ENCODE measurements at places on chromosomes 7 and 10.

GRCh38 chr7:3748389-3748788 lies 447.3 kb downstream of the SDK1 start:
- DNase-seq, result no peak

DNA sequence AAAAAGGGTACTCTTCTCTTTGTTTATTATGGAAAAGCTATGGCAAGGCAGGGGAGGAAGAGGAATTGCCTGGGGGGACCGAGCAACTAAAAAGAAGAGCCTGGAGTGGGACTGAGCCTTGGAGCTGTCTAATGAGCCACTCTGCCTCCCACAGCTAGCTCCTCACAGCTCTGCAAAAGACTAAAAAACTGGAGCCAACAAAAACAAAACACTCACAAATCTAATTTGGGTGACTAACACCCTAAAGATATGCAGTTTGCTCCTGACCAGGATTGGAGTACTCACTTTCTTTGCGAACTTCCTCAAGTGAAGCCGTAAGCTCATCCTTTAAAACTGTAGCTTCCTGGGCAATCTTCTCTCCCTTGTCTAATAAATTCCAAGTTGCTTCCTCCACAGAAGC lies 89.4 kb downstream of the CTNNA3 start:
- peak; percentile 12 for DNase-seq

GRCh38 chr10:124364674-124365073 lies 54.0 kb downstream of the OAT start:
- DNase-seq, result no peak

GRCh38 chr10:97572214-97572989 lies at the start of gene ANKRD2:
Gene ANKRD2 (plus strand): TSS chr10:97572779. CDS start chr10:97572789, 10 bp downstream.
- peak; percentile 58 for DNase-seq

DNA sequence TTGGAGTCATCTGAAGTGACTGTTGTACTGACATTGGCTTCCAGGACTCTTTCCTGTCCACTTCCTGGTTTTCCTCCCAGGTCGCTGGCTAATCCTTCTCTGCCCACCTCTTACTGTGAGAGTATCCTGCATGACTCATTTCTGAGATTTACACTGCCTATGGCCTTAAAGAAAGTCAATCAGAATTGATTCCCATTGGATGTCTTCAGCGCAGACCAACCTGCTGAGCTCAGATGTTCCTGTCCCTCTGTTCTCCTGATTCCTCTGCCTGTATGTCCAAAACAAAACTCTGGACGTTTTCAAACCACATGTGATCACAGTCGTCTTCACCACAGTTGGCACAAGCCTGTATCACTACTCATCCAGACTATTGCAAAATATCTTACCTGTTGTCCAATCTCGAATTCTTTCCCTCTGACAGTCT lies 262.1 kb downstream of the CREB5 start:
- no peak for DNase-seq

- no peak for DNase-seq
These were observed 444.6 kb downstream of the REEP3 start for GRCh38 chr10:63965846-63966245.

DNA sequence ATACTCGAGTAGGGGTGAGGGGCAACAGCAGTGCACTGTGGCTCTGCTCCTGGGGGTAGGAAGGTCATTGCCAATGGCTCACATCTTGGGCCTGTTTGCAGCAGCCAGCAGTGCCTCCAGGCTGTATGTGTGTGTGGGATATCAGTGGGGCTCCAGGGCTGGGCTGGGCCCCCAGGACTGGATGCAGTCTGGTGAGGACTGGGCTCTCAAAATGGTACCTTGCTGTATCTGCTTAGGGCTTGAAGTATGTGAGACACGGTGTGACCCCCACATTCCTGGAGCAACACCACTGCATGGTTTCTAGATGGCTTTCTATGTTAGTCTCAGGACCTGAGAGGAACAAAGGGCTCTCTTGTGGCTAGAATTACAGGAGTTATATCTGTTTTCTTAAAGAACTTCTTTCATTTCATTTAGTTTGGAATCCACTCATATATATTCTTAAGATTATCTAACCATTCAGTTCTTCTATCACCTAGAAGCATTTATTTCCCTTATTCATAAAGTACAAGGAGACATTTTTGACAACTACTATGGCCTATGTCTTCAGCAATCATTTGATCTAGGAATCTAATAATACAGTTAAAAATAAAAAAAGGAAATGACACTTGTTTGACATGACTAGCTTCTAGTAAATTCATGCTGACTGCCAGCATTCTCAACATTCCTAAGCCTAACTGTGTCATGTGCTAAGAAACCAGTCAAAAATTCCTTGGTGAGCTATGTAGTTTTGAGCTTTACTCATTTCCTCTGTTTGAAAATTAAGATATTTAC lies 443.2 kb upstream of the SEMA3A start:
- DNase-seq, result no peak

- peak; percentile 68 for DNase-seq
These were observed 18.8 kb upstream of the INPP5A start for GRCh38 chr10:132518572-132519381.
